ENCODE measurements at places on chromosomes 7 and 10. TPM values are rescaled to one million over a fixed set of nuclear protein-coding genes. Genes with fewer than 3 reads are reported as not detected.

Gene GIMAP1
- total RNA-seq, result not detected

Gene SLC13A1
- total RNA-seq, result not detected

Gene SFTPA1
- total RNA-seq, result not detected

Gene SPDYE2B
- total RNA-seq, result not detected

Gene SFXN2
- 0.96 TPM for total RNA-seq

Gene DMBT1
- total RNA-seq, result not detected

DNA sequence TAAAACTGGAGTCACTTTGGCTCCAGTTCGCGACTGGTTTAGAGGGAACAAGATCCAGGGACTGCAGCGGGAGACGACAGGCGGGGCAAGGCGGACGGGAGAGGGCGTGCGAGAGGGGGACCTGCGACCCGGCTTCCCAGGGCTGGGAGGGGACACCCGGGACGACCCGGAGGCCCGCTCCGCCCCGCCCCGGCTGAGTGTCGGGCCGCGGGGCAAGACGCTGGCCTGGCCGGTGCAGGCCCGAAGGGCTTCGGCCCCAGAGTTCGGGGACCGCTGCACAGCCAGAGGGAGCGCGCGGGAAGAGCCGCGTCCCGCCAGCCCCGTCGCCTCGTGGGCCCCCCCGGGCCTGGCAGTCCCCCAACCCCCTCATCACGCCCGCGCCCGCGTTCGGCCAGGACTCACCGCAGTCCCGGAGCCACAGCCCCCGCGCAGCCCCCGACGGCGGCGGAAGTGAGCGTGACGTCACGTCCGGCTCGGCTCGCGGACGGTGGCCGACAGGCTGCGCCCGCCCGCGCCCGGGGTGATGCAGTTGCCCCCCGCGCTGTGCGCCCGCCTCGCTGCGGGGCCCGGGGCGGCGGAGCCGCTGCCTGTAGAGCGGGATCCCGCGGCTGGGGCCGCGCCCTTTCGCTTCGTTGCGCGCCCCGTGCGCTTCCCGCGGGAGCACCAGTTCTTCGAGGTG, at the start of the genes TUBGCP2 and ZNF511:
Gene TUBGCP2, minus strand, starts transcription at position 452 of the 679 bp plus-strand sequence. CDS start 5,931 bp downstream, outside the sequence.
Gene ZNF511, plus strand, starts transcription at position 494 of the 679 bp plus-strand sequence. Its CDS starts 30 bp downstream, at position 524.
- peak; percentile 88 for DNase-seq

GRCh38 chr10:132117146-132117545, 51.4 kb downstream of the JAKMIP3 start:
- no peak for DNase-seq

DNA sequence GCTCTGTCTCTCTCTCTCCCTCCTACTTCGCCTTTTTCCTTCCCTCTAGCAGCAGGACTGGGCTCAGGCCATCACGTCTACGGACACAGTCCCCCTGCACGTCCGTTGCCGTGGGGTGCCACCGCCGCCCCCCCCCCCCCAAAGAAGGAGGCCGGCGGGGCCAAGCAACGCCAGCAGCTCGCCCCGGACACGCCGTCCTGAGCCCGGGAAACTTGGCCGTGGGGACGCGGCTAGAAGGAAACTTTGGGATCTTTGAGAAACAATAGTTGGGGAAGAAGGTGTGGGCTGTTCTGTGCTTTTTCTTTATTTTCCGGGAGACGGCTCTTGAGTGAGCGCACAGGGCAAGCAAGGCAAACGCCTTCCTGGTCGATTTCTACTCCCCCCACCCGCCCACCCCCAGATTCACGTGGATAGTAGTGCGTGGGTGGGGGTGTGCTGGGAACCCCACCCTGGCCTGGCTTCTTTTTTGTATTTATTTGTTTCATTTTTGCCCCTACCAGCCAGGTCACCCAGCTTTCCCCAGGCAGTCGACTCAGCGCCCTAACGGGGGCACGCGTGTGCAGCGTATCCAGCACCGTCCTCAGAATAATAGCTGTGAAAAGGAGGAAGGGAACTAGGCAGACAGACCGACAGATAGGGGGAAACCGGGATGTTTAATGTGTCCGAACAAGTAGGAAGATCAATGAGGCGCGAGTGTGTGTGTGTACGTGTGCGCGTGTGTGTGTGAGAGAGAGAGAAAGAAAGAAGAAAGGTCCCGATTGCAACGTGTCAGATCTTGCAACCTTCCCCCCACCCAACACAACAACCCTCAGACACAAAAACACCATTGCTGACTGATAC, 1.4 kb downstream of the MXI1 start:
- DNase-seq, result peak; percentile 8

- DNase-seq, result no peak
These were observed 5.4 kb upstream of the COBL start for GRCh38 chr7:51321961-51322515.

DNA sequence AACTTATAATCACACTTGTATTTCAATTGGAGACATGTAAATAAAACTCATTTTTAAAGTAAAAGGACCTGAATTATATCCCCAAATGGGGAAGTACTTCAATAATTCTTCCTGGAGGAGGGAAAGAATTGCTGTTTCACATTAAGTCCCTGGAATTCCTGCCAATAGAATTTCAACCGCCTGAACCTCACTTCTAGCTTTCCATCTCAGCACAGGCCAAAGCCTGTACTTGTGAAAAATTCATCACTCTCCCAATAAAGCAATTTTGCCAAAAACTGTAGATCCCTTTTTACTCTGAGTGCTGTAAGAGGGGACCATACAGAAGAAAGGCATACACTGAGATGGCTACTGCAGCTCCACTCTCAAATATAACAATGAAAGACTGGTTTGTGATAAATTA, 54.8 kb downstream of the CADPS2 start:
- no peak for DNase-seq

- DNase-seq, result no peak
These were observed 27.2 kb downstream of the HKDC1 start for GRCh38 chr10:69247313-69247710.

GRCh38 chr10:1006573-1006972, 18.3 kb downstream of the GTPBP4 start:
- no peak for DNase-seq

All from MG63 (cell line).